ENCODE measurements at places on chromosomes 4 and X.

- DNase-seq = no peak
These were observed 13.5 kb upstream of the GBA3 start for GRCh38 chr4:22678940-22679854.

DNA sequence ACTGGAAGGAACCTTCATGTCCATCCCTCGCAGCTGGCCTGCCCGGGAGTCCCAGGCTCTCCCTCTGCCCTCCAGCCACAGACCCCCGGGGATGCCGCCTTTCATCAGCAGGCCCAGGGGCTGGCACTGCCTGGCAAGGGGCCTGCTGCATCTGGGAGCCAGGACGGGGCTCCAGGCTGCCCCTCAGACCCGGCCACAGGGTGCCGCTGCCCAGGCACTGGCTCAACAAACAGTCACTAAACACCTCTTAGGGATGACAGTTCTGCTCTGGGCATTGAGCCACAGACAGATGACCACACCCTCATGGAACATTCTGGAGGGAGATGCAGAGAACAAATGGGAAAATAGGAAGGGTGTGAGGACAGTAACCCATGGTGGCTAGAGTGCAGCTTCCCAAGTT, 109.3 kb downstream of the HMX1 start:
- no peak for DNase-seq

GRCh38 chr4:111780965-111781364, 364.3 kb upstream of the FAM241A start:
- no peak for DNase-seq

DNA sequence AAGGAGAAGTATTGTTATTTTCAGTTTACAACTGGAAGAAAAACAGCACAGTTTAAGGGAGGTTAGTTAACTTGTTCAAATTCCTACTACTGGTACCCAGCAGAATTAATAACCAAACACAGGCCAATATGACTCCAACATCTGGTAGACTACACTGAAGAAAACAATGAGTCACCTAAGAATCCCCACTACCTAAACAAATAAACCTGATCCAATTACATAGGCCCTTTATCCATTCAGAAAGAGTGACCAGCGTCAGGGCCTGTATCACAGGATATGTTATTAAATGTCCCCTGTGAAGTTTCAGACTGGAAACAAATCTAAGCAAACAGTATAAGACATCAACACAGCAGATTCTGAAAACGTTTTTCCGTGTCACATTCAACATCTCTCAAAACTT, 492.5 kb upstream of the INTU start:
- DNase-seq = no peak

DNA sequence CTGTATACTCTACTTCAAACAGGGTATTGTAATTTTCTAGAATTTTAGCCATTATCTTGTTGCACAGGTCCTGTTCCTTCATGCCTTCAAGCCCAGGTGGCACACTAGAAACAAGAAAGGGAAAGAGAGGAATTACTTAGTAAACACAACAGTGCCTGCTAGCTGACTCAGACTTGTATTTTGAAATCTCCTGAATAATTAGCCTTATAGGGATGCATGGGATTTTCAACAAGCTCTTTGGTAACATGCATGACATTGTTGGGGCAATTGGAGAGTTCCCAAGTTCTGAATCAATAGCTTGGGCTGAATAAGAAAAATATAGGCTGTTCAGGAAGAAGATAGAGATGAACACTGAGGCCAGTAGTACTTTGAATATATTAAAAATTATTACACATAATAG, 118.8 kb downstream of the FAM13A start:
- no peak for DNase-seq

GRCh38 chr4:52836678-52837077, 25.4 kb upstream of the RASL11B start:
- no peak for DNase-seq

- DNase-seq = no peak
These were observed 46.3 kb upstream of the HUWE1 start for GRCh38 chrX:53732797-53733196.

DNA sequence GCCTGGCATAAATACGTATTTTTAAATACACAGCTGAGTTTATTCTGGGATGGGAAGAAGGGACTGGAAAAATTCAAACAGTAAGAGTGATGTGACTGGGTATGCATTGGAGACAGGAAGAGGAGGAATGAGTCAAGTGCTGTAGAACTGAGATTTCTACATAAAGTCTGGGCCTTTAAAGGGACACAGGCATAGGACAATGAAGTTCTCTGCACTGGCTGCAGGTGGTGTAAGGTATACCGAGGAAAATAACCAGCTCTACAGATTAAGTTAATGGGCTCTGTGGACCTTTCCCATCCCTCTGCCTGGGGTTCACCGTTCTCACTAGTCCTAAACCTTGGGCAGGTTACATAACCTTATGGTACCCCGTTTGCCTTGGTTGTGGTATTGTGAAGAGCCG, 68.7 kb downstream of the DHX15 start:
- no peak for DNase-seq

- DNase-seq = no peak
These were observed 306.9 kb upstream of the ARSJ start for GRCh38 chr4:114286262-114286810.
